ENCODE measurements at places on chromosomes 12 and 14.

DNA sequence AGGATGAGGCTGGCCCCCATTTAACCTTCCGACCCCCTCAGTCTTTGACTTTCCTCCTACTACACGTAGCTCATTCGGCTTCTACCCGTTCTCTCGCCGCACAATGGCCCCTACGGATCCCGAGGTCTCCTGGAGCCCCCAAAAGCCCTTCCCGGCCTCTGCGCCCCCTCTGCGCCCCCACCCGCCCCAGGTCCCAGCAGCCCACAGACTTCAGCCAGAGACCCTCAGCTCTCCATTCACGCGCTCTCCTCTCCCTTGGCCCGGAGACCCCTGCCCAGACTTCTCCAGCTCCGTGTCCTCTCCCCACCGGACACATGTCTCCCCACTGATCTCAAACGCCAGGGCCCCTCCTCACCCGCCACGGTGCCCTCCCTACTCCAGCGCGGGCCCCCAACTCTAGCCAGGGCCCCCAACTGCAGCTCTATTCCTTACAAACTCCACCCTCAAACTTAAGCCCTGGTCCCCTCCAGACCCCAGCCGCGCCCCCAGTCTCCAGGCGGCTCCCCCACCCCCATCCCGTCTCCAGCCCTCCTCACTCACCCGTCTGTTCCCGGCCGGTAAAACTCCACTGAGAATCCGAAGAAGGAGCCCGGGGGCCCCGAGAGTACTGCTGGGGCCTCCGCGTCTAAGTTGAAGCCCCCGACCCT, 502 bp downstream of the ITGA5 start:
- DNase-seq: no peak

- DNase-seq: no peak
Measured at GRCh38 chr14:50823051-50823761, 7.8 kb downstream of the NIN start.

GRCh38 chr14:98325761-98326160, 946.2 kb downstream of the BCL11B start:
- DNase-seq: no peak

GRCh38 chr14:69917287-69917686, 38.1 kb downstream of the SMOC1 start:
- no peak for DNase-seq

DNA sequence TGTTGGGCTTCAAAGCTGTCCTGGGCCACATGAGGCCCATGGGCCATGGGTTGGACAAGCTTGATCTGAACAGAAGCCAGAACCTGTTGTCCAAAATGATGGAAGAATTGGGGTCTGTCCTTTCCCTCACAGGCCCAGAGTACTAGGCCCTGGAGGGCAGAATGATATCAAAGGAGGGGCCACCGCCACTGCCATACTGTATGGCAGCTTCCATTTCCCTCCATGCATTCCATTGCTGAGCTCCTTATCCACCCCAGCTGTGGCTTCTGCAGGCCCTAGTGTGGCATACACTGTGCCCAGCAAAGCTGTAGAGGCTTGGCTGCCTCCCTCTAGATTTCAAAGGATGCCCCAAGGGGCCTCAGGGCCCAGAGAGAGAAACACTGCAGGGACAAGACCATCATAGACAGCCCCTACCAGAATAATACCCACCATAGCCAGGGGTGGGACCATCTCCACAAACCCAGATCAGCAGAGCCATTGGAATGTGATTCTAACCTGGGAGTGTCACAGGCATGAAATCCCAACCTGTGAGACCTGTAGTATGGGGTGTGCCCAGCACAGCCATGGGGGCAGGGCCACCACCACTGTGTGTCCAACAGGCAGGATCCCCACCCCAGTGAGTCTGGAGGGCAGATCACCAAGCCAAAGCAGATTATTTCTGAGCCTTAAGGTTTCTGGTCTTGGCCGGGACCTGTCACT, 61.4 kb upstream of the BEGAIN start:
- DNase-seq: no peak

DNA sequence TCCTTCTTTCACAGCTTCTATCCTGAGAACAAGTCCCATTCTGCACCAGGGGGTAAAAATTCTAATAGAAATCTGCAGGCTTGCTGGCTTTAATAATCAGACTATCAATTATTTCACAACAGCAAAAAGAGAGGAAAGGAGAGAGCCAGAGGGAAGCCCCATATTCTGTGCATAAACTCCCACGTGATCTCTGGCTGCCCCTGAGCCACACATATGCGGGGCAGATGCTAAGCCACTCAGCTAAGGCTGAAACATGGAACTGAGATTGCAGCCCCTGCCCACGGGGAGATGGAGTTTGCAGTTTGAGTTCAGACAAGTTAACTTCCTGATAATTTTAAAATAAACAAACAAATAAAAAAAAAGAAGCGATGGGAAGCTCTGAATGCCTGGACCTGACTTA, 254.4 kb upstream of the CCDC196 start:
- DNase-seq: no peak

- no peak for DNase-seq
Measured at GRCh38 chr14:93957751-93958566, 18.4 kb downstream of the ASB2 start.

- DNase-seq: no peak
Measured at GRCh38 chr14:26204728-26205479, 392.9 kb downstream of the NOVA1 start.

DNA sequence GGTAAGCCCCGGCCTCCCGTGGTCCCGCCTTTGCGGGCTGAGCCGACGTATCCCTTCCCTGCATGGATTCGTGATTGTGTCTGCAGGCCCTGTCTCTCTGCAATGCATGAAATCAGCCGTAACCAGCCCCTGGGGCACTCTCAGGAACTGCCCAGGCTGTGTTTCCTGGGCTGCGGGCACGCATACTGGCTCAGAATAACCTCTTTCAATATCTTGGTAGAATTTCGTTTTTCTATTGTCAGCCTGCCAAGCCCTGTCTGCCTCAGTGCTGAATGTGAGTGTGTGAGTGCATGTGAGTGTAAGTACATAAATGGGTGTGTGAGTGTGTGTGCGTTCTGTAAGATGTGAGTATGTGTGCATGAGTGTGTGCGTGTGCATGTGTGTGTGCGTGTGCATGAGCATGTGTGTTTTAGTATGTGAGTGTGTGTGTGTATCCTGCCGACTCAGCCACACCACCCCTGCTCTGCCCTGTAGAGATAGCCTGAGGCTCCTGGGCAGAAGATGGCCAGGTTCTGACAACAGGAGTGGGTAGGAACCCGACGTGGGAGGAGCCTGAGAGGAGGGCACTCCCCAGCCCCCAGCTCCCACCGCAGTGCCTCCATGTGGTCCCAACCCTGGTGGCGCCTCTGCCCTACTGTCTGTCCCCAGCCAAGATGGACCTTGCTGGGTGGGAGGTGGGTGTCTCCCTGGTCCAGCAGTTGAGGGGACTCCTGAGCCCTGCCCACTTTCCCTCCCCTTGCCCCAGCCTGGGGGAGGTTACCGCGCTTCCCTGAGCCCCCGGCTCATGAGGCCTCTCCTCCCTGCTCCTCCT, 268.8 kb downstream of the ADGRD1 start:
- DNase-seq: no peak

DNA sequence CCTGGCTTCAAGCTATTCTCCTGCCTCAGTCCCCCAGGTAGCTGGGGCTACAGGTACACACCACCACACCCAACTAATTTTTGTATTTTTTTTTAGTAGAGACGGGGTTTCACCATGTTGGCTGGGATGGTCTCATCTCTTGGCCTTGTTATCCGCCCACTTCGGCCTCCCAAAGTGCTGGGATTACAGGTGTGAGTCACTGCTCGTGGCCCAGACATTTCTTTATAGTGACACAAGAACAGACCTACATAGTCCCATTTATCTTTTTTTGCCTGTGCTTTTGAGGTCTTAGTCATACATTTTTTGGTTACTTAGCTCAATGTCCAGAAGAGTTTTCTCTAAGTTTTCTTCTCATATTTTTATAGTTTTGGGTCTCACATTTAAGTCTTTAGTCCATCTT, 247.4 kb downstream of the SYT10 start:
- no peak for DNase-seq

DNA sequence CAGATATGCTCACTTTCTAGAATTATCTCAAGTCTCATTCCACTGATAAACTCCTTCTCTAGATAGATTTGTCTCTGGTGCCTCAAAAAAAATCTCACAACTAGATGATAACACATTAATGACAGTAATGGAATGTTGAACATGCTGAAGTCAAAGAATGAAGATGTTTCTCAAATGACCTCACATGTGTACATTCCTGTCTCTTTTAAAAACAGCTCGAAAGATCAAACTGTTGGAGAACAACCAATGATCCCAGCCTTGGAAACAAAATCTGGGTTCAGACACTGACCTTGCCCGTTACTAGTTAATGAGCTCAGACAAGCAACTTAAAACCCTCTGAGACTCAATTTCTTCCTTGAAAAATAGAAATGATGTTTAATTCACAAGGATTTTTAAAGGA, 44.7 kb upstream of the KCNJ8 start:
- no peak for DNase-seq

- DNase-seq: no peak
Measured at GRCh38 chr14:104992501-104992900, 6.9 kb downstream of the CLBA1 start.

- no peak for DNase-seq
Measured at GRCh38 chr12:6041891-6042290, 82.6 kb downstream of the VWF start.

DNA sequence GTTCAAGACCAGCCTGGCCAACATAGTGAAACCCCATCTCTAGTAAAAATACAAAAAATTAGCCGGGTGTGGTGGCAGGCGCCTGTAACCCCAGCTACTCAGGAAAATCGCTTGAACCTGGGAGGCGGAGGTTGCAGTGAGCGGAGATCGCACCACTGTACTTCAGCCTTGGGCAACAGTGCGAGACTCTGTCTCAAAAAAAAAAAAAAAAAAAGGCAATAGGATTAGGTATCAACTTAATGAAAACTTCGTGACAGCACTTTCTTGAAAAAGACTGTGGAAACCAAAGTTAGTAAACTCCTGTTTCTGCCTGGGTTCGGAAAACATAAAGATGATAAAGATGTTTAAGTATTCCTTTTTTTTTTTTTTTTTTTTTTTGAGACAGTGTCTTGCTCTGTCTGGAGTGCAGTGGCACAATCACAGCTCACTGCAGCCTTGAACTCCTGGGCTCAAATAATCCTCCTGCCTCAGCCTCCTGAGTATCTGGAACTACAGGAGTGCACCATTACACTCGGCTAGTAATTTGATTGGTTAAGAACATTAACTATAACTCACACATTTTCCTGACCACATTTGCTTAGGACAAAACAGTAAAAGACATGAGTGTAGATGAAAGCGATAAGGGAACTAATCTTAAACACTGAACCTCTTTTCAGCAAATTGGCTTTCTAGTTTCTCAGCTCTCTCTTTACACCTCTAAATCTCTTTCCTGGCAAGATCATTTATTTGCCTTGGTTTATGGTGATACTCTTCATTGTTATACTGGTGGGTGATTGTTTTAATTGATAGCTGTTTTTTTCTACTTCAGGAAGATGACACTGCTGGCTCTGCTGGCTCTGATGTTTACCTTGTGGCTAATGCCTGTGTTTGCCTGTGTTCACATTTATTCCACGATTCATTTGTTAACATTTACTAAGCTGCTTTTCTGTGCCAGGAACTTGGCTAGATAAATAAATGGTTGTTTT, 15.8 kb downstream of the HIF1A start:
- DNase-seq: no peak

DNA sequence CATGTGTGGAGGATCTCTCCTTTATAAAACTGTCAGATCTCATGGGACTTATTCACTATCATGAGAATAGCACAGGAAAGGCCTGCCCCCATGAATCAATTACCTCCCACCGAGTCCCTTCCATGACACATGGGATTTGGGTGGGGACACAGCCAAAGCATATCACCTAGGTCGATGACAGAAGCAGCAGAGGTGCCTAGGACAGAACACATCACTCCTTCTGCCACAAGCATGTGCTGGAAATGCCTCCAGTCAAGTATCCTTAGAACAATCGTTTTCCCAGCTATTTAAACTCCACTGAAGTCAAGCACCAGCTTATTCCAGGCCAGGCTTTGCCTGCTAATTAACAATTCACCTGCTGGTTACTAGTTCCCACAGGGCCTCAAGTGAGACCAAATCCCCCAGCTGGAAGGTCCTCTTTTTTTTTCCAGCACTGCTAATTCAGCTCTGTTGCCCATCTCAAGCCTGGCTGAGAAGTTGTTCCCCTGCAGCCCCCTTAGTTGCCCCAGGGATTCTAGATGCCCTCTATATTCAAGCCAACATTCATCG, 212.3 kb upstream of the NUDT4 start:
- DNase-seq: no peak

- DNase-seq: no peak
Measured at GRCh38 chr12:91040096-91040755, 17.6 kb downstream of the KERA start.

DNA sequence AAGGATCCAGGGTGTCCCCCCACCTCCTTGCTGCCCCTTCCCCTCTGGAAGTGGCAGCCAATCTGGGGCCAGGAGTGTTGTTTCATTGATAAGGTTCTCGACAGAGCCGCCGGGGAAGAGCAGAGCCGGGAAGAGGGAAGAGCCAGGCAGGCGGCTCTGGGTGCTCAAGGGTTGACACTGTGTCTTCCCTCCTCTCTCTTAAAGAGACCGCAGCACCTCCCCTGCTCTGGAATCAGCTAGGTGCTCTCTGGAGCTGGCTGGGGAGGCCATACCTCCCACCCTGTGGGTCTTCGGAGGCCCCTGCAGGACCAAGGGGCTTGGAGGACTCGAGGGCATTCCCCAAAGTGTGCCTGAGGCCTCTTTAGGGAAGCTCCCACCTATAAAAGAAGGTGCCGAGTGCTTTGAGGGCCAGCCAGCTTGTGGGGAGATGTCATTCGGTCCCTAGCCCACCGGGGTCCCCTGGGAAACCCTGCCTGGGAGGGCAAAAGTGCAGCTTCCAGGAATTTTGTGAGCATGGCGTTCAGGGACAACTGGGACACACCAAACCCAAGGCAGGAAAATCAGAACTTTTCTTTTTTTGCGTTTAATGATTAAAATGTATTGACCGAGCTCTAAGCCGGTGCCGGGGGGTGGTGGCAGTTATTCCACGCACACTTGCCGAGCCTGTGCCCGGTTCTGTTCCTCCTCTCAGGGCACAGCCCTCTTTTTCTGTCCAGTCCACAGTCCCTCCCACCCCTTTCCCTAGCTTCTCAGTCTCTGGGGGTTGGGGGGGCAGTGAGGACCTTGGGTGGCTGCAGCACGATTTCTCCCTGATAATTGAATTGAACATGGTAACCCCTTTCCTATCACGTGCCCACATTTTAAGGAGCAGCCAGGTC, 3.0 kb downstream of the SETD1B start:
- no peak for DNase-seq

DNA sequence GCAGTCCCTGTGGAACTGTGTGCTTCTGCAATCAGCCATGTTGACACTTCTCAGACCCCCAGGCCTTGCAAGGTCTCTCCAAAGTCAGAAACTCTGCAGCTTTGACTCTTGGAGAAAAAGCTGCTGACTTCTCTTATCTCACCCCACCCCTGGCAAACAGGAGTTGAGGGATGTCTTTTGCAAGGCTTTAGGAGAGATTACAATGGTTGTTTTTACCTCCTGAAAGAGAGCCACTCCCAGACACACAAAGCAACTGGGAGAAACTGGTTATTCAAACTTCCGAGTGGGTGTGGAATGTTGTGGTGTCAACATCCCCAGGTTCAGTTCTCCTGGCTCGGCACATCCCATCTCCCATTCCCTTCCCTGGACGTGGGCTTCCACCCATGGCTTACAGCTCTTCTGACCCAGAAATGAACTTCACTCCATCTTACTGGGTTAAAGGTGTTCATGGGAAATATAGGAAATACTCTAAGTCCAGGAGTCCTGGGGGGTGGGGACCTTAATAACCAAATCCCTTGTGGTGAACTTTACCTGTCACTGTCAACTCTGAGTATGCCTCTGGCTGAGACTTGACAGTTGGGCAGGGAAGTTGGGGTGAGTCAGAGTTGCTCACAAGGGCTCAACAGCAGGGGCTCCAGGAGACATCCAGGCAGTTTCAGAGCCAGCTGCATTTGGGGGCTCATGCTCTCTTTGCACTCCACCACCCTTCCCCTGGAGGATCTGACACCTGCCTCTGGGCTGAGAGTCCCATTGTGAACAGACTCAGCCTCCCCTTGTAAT, 41.9 kb downstream of the CCDC177 start:
- DNase-seq: no peak
